ENCODE measurements at places on chromosomes 2 and 18. TPM values are rescaled to one million over a fixed set of nuclear protein-coding genes. Genes with fewer than 3 reads are reported as not detected.

- no peak for DNase-seq
Observed at GRCh38 chr2:235533616-235534385, 40.0 kb downstream of the AGAP1 start.

The C2orf80 gene
- total RNA-seq: not detected

The COL6A3 gene
- total RNA-seq: 53.4 TPM

The ACTG2 gene
- 3.8 TPM for total RNA-seq

DNA sequence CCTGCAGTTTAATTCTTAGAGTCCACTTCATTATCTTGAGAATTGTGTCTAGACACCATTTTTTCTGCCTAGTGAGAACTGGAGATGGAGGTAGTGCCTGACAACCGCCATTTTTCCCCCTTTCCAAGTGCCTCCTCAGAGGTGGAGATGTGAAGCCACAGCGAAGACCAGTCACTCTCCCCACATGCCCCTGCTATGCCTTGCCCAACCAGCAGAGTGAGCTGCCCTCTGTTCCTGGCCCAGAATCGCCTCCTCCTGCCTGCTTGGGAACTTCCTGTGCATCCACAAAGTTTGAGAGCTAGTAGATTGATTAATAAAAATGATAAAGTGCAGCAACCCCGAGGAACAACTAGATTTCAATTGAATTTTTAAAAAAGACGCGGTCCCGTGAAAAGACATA is 123.3 kb downstream of the CLIP4 start:
- peak; percentile 71 for DNase-seq

DNA sequence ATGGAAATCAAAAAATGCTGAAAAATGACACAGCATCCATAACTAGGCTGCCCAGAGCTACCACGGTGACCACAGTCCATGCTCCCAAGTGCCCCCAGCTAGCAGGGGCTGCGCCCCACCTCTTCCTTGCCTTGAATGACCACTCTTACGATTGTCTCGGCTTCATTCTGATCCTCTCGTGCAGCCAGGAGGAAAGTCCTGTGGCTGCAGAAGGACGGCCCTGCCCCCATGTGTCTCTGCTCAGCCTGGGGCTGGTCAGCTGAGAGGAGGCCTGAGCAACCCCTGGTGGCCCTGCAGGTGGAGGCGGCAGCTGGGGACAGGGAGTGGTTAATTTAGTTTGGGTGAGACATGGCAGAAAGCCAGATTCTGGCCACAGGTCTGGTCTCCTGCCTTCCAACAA is 54.3 kb downstream of the KCNF1 start:
- DNase-seq: no peak

GRCh38 chr2:137969418-137969765 is 5.1 kb downstream of the HNMT start:
- DNase-seq: peak; percentile 94

The RAB17 gene
- 52.2 TPM for total RNA-seq

The CLEC4F gene
- not detected for total RNA-seq

- DNase-seq: peak; percentile 49
Observed at GRCh38 chr18:35582899-35583558, 1.5 kb downstream of the GALNT1 start.

- no peak for DNase-seq
Observed at GRCh38 chr2:179861027-179861415, 391 bp downstream of the ZNF385B start.

DNA sequence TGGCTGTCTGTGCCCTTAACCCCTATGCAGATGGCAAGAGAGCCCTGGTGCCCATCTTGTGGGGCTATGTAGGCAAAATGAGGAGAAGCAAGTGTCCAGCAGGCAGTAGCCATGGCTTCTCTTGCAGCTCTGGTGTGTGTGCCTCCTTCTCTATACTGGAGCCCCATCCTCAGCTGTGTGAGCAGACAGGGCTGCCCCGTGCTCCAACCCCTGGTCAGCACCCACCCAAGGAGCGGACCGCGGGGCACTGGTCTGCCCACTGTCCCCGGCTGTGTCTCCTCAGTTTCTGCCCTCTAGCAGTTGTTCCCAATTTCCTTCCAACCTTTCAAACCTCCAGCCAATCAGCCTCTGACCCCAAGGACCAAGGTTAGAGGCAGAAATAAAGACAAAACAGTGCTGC is 134.9 kb upstream of the GLI2 start:
- DNase-seq: no peak

- no peak for DNase-seq
Observed at GRCh38 chr18:45227001-45227742, 388.1 kb upstream of the SLC14A2 start.

- DNase-seq: peak; percentile 94
Observed at GRCh38 chr2:173657996-173658717, 303.5 kb downstream of the CDCA7 start.

GRCh38 chr18:49721981-49722380 is 91.4 kb downstream of the ACAA2 start:
- no peak for DNase-seq

DNA sequence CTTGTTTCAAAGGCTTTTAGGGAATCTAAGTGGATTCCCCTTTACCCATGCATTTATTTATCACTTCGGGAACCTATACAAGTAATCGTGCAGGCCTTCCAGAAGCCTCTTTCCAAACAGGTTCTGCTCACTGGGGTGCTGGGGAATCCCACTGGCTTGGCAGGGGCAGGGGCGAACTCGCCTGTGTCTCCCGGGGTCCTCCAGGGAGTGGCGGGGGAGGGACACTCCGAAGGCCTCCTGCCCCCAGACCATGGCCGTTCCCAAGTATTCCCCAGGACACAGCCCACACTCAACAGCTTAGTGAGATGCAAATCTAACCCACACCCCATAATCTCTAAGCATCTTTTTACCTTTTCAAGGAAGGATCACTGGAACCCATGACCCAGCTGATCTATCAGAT is 6.5 kb downstream of the DNMT3A start:
- DNase-seq: no peak

DNA sequence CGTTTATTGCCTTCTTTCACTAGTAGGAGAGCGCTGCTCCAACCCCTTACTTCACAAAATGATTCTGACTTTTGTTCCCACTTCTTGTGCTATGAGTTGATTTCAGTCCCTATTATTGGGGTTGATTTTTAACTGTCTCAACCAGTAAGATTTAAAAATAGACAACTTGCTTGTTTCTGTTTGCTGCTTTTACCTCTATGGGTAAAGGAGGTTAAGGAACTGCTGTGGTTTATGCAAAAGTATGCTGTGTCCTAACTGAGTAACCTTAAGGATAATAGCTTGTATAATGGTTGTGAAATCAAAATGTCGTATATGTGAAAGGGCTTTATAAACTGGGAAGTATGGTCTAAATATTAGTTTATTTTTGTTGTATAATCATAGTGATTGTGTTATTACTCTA is 22.6 kb downstream of the ALMS1 start:
- DNase-seq: no peak

DNA sequence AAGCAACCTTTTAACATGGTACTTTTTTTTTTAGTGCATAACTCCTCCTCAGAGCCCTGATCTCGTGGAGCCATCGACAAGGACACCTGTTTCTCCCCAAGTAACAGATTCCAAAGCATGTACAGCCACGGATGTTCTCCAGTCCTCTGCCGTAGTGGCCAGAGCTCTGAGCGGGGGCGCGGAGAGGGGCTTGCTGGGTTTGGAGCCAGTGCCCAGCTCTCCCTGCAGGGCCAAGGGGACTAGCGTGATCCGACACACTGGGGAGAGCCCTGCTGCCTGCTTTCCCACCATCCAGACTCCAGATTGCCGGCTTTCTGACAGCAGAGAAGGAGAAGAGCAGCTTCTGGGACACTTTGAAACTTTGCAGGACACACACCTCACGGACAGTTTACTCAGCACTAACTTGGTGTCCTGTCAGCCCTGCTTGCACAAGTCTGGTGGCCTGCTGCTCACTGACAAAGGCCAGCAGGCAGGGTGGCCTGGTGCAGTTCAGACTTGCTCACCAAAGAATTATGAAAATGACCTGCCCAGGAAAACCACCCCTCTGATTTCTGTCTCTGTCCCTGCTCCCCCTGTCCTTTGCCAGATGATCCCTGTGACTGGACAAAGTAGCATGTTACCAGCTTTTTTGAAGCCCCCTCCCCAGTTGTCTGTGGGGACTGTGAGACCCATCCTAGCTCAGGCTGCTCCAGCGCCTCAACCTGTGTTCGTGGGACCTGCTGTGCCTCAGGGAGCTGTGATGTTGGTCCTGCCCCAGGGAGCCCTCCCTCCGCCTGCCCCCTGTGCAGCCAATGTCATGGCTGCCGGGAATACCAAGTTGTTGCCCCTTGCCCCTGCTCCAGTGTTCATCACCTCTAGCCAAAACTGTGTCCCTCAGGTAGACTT is 4.5 kb downstream of the KLF11 start:
- no peak for DNase-seq

GRCh38 chr2:189347540-189347939 is 93.7 kb upstream of the WDR75 start:
- DNase-seq: peak; percentile 94

DNA sequence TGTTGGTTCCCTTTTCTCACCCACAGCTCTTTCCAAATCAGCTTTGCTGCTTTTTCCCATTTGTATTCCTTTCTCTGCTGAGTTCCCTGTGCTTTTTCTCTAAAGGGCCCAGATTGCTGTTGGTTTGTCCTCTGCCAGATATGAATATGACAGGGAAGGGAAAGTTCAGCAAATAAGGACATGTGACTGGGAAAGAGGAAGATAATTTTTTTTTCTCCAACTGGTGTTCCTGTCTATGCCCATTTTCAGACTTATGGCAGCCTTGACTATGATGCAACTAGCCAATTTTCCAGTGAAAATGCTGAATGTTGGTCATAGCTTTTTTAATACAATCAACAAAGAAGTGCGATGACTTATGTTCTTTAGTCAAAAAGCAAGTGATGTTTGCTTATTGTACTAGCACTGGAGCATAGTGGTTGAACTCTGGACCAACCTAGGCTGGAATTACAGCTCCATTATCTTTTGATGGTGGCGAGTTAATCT is 7.7 kb downstream of the MDH1 start:
- no peak for DNase-seq

- no peak for DNase-seq
Observed at GRCh38 chr2:112618383-112618782, 27.4 kb upstream of the SLC20A1 start.
